ENCODE measurements at places on chromosomes 3 and 15.

DNA sequence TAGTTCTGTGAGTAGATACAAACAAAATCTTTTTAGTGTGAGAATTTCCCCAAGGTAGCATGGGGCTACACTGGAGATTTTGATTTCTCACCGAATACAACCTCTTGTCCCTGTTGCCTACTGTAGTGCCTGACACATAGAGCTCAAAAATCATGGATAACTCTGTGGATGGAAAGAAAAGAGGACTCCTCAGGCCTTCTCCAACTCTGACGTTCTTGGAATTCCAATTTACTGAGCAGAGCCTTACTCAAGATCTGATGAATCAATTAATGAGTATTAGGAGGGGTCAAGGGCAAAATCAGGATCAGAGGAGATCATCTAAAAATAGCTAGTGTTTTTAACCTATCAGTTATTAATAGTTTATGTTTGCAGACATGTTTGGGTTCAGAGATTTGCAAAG is 46.7 kb upstream of the PYDC2 start:
- no peak for DNase-seq

- no peak for DNase-seq
These were observed 661 bp upstream of the PARP14 start for GRCh38 chr3:122679882-122680474.

- DNase-seq: no peak
These were observed 60.8 kb downstream of the CTNNB1 start for GRCh38 chr3:41260063-41260450.

- DNase-seq: no peak
These were observed 62.9 kb upstream of the XCR1 start for GRCh38 chr3:46090161-46090591.

DNA sequence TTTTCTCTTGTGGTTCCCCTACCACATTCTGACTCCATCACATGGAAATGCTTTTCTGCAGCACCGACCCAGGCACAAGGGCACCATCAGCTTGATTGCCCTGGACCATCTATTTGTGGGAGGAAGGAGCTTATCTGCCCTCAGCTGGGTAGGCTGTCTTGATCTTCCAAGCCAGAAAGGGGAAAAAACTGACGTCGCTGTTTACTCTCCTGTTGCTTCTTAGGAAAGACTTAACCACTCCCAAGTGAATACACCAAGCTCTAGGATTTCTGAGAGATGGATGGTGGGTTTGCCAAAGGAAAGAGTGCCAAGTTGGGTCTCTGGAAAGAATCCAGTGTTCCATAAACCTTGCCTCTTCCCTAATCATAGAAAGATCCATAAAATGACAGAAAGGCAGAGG is 4.0 kb downstream of the TNFAIP8L3 start:
- DNase-seq: no peak

DNA sequence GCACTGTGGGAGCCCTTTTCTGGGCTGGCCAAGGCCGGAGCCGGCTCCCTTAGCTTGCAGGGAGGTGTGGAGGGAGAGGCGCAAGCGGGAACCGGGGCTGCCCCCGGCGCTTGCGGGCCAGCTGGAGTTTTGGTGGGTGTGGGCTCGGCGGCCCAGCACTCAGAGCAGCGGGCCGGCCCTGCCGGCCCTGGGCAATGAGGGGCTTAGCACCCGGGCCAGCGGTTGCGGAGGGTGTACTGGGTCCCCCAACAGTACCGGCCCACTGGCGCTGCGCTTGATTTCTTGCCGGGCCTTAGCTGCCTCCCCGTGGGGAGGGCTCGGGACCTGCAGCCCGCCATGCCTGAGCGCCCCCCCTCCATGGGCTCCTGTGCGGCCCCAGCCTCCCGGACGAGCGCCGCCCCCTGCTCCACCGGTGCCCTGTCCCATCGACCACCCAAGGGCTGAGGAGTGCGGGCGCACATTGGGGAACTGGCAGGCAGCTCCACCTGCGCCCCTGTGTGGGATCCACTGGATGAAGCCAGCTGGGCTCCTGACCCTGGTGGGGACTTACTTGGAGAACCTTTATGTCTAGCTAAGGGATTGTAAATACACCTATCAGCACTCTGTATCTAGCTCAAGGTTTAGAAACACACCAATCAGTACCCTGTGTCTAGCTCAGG is 707.7 kb downstream of the GRM7 start:
- no peak for DNase-seq

GRCh38 chr3:191105418-191105817 is 93.6 kb upstream of the OSTN start:
- no peak for DNase-seq

DNA sequence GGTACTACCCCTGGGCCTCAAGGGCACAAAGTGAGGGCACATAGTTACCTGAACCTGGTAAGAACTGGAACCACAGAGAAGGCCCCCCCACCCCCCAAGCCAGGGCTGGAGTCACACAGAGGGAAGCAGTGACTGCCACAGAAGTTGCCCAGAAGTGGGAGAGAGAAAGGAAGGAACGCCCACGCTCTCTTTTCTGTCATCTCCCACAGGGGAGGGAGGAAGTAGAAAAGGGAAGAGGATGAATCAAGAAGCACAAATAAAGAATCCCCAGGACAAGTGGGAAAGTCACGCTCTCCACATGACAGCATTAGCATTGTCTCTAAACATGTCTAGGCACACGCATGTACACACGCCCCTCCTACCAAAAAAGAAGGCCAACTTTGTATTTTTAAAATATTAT is 114.7 kb upstream of the FRMD4B start:
- no peak for DNase-seq

DNA sequence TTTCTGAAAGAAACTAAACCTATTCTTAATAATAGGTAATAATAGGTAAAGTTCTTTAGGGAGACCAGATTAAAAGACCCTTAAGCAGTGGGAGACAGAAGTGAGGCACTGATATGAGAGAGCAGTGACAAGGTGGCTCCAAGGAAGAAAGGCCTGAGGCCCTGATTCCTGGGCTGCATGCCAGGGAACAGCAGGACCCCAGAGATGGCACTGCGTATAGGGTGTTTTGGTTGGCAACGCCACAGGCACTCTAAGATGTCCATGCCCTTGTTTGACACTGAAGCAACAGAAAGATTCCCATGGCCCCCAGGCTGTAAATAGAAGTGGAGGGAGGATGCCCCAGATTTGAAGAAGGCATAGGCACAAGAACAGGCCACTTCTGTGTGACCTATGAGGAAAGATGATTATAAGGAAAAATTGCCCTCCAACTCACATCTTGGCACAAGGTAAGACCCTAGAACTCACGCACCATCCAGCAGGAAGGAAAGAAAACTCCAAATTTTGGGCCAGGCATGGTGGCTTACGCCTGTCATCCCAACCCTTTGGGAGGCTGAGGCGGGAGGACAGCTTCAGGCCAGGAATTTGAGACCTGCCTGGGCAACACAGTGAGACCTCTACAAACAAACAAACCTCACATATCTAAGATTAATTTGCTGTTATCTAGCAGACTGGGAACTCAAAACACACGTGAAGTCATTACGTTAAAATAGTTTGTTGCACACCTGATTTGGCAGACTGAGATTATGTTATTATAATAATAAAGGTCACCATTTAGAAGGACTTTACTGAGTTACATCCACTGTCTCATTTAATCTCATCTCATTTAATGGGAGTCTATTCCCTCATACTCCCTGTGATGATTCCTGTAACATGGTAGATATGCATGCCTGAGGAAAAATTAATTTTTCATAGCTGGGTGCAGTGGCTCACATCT is 10.5 kb upstream of the BLM start:
- DNase-seq: no peak

GRCh38 chr15:89395996-89396395 is 61.4 kb upstream of the POLG start:
- no peak for DNase-seq

GRCh38 chr3:178754852-178755510 is 218.7 kb downstream of the KCNMB2 start:
- DNase-seq: no peak

GRCh38 chr3:120756061-120756460 is 13.5 kb downstream of the GTF2E1 start:
- no peak for DNase-seq

- no peak for DNase-seq
These were observed 11.3 kb upstream of the KAT2B start for GRCh38 chr3:20028905-20029331.

DNA sequence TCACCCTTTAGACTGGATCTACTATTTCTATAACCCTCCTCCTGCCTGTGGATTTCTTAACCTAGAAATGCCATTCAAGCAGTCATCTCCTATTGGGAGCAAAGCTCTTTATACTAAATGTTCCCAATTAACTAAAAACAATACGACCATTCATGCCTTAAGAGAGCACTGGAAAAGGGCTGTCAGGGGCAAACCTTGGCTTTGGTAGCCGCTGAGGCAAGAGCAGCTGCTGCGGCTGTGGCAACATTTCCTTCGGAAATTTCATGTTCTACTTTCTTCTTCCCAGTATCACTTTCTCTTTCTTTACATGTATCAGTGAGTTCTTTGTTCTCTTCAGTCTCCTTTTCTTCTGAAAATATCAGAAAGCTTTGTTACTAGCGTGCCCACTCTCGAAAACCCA is 56.3 kb upstream of the CSPG5 start:
- DNase-seq: no peak

GRCh38 chr3:170712798-170713197 is 126.9 kb upstream of the SLC7A14 start:
- DNase-seq: no peak

DNA sequence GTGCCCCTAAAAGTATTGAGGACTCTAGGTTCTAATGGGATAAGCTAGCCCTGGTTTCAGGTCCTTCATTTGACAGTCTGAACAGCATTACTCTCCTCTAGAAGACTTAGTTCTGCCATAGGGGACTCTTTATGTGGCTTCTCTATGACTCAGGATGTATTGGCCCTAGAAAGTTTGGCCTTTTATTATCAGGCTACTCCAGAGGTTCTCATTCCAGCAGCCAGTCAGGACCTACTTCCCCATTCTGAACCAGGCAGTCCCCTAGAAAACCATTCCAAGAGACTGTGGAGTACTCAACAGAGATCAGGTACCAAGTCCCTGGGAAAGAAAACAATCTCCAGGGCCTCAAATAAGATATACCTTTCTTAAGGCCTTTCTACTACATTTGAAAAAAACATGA is 157.9 kb upstream of the TSPAN3 start:
- DNase-seq: no peak

GRCh38 chr3:136992115-136992514 is 34.3 kb downstream of the IL20RB start:
- no peak for DNase-seq

DNA sequence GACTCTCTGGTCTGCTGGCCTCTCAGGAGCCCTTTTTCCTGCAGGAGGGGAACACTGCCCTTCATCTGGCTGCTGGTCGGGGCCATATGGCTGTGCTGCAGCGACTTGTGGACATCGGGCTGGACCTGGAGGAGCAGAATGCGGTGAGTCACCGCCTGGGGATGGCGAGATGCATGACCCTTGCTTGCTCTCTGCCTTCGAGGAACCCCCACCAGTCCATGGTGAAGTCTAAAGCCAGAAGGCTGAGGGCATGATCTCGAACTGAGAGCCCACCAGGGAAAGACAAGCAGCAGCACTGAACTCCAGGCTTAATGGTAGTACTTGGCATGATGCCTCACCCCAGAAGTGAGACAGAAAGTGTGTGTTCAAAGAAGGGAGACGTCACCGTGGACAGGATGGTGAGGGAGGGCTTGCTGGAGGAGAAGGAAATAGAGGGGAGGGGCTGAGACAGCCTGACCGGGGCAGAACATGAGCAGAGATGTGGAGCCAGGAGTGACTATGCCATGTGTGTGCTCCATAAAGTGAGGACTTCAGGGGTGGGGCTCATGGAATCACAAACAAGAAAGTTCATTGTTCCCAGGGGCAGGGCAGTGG is 19.2 kb downstream of the ANKDD1A start:
- no peak for DNase-seq

DNA sequence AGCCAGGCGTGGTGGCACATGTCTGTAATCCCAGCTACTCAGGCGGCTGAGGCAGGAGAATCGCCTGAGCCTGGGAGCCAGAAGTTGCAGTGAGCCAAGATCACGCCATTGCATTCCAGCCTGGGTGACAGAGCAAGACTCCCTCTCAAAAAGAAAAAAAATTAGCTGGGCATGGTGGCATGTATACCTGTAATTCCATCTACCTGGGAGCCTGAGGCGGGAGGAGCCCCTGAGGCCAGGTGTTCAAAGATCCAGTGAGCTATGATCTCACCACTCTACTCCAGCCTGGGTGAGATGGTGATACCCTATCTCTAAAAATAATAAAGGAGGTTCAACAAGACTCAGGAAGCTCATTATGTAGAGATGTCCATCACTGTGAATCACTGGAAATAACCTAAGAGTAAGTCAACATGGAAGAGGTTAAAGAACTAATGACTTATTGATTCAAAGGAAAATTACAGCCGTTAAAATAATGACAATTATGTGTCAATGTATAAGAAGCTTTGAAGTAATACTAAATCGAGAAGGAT is 19.8 kb upstream of the RAB7A start:
- DNase-seq: no peak

DNA sequence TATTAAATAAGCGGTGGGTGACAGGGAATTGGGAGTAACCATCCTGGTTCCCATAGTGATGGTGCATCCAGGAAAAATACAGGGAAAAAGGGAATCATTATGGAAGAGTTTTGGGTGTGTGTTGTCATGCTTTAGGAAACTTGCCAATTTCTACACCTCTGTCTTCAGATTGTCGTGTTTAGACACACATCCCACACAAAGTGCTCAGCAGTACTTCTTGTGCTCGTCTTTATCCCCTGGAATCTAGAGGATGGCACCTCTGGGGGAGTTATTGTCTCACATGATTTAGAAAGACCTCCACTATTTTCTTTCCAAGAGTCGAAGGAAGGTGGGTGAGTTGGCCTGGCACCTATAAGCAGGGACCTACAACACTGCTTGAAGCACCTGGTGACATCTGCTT is 35.8 kb downstream of the CACNA1D start:
- no peak for DNase-seq

DNA sequence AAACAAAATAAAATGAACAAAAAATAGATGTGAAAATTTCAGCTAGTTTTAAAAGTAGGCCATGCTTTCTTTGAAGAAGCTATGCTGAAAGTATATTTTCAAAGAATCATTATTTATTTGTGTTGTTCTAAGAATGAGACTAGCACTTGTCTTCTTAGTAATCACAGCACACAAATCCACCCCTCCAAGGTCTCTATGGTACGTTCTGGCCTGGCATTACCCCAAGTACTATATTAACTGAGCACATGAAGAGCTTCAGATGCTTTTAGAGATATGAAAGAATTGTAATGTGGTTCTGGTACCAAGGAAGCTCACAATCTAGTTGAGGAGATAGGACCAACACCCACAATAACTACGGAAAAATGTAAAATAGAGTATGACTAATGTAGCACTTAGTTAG is 416.5 kb downstream of the PLCL2 start:
- no peak for DNase-seq

DNA sequence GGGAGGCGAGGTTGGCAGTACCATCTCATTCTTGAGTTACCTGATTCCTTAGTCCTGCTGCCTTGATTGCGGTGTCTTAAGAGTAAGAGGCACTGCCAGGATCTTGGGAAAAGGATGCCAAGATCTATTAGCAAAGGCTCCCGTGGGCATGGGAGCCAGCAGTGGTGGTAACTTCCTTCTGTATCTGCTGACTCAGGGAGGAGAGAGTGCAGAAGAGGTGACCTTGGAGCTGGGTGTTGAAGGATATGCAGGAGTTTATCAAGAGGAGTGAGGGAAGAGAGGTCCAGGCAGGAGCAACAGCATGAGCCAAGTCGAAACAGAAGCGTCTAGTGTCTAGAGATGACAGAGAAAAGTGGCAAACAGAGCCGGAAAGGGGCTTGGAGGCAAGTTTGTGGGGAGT is 4.5 kb downstream of the MESP2 start:
- no peak for DNase-seq

- DNase-seq: no peak
These were observed 14.5 kb downstream of the TIGIT start for GRCh38 chr3:114308377-114308776.

- no peak for DNase-seq
These were observed 223.4 kb upstream of the GADL1 start for GRCh38 chr3:31117854-31118253.

Data from NCI-H1436 treated with DMSO at 0.1 percent for 48 hours (cell line).